CD8-positive, alpha-beta memory T cell (primary cell): ENCODE measurements at places on chromosomes 2 and 18. TPM values are rescaled to one million over a fixed set of nuclear protein-coding genes. Genes with fewer than 3 reads are reported as not detected.

DNA sequence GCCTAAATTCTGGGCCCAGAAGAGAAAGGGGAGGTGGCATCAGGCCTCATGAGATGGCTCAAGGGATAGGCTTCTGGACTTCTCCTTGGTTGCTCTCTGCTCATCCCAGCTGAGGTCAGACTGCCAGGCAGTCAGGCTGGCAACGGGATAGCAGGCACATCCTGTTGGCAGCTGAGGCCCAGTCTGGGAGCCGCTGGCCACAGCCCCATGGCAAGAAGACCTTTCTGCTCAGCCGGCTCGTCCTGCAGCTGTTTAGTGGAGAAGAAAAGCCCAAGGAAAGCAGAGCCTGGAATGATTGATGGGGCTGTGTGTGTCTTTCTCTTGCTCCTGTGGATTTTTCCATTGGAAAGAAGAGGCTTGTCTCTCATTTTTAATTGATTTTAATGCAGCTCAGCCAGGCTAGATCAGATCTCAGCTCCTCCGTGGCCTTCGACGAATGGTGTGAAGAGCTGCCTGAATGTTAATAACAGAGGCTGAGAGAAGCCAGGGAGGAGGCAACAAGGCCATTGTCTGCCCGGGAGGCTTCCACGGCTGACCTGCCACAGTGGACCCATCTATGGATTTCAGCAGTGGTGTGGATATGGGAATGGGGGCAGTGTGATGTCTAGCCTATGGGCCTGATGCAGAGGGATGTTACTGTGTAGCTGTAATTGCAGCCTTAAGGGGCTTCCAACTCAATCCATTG, 99.5 kb downstream of the HS1BP3 start:
- H3K27me3 ChIP-seq: no peaks in the 10 kb centered on the region
- H3K27ac ChIP-seq: no peak overlapping the region
- H3K4me1 ChIP-seq: no peaks in the 10 kb centered on the region
- DNase-seq: no peak
- no peak overlapping the region for H3K4me3 ChIP-seq
- H3K36me3 ChIP-seq: no peaks in the 10 kb centered on the region

DNA sequence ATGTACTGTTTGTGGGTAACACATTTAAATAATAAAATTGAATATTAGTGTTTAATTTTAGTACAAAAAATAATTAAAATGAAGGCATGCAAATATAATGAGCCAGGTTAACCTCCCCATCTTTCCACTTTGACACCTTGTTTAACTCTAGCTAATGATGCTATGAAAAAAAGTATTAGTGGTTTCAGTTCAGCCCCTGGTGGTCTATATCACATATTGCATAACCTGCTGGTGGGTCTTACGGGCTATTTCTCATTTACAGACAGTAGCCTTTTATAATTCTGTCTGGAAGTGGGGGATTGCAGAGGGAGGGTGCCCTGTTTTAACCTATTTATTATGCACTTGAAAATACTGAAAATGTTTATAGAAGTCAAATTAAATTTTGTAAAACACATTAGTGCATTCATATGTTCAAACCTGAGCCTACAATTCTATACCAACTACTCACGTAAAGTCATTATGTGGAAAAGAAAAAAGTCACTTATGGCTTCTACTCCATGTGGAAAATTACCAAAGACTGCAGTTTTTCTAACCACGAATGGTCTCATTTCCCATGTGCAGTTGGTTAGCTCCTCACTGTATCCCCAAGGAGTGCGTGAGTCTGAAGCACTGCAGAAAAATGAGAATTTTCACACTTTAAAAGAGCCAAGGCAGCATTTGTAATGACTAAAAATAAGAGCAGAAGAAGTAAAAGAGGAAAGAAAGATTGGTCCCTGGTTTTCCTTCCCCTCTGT, 381.0 kb downstream of the MTX2 start:
- no peaks in the 10 kb centered on the region for H3K36me3 ChIP-seq
- DNase-seq: no peak
- H3K27me3 ChIP-seq: no peaks in the 10 kb centered on the region
- no peak overlapping the region for H3K27ac ChIP-seq
- no peak overlapping the region for H3K4me3 ChIP-seq
- no peaks in the 10 kb centered on the region for H3K4me1 ChIP-seq

GRCh38 chr18:46866523-46866922, 50.8 kb downstream of the PIAS2 start:
- no peak overlapping the region for H3K27ac ChIP-seq
- no peaks in the 10 kb centered on the region for H3K4me1 ChIP-seq
- H3K36me3 ChIP-seq: no peaks in the 10 kb centered on the region
- no peaks in the 10 kb centered on the region for H3K27me3 ChIP-seq

DNA sequence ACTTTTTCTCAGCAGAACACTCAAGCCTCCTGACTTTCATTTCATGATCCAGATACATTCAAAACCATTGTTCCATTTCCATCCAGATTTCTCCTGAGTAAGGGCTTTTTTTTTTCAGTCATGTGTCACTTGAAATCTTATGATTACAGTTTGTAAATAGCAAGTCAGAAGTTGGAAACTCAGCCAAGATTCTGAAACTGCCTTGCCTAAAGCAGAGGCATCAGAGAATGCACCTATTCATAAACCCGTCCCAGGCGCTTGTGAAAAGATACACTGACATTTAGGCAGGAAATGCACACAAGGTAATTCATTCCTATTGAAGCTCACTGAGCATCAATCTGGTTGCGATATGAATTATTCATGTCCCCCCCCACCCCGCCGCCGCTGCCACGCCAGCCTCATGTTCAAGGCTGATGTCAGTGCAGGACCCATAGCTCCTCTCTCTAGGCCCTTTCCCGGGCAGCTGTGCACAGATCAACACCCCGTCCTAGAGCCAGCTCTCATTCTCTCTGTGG, 30.4 kb upstream of the MGAT4A start:
- H3K36me3 ChIP-seq: no peaks in the 10 kb centered on the region
- no peak overlapping the region for H3K27ac ChIP-seq
- DNase-seq: no peak

DNA sequence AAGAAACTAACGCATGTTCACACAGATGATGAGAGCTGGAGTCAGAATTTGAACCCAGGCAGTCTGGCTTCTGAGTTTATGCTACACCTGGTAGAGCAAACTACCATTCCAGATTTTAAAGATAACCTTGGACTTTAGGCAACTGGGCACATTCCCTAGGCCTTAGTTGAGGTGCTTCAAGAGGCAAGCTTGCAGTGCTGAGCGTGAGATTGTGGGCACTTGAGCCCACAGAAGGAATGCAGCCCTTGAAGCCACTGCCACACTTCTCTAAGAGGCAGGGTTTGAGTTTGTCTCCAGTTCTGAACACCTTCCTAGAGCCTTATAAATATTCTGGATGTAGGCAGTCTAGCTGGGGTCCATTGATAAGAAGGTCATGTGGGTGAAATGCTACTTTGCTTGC, 216.1 kb upstream of the SLC14A2 start:
- H3K36me3 ChIP-seq: no peaks in the 10 kb centered on the region
- no peak overlapping the region for H3K27ac ChIP-seq
- no peak overlapping the region for H3K4me3 ChIP-seq
- H3K4me1 ChIP-seq: no peaks in the 10 kb centered on the region

GRCh38 chr2:67619204-67619603, 222.1 kb downstream of the ETAA1 start:
- H3K27me3 ChIP-seq: peaks cover 3% of the 10 kb centered on the region
- DNase-seq: no peak
- no peak overlapping the region for H3K27ac ChIP-seq
- no peaks in the 10 kb centered on the region for H3K4me1 ChIP-seq

Gene IWS1
- 49.9 TPM for total RNA-seq
